Mucosa of descending colon (tissue), 3 donors: ENCODE measurements at places on chromosomes 6 and 20. TPM values are rescaled to one million over a fixed set of nuclear protein-coding genes. Genes with fewer than 3 reads are reported as not detected.

Gene SIRPD
- total RNA-seq = not detected

Gene RHAG
- total RNA-seq = not detected

Gene GABRR1
- not detected for total RNA-seq

Gene ULBP1
- total RNA-seq = not detected

Gene SLC17A9
- 4.8 TPM for total RNA-seq

Gene PROKR2
- not detected for total RNA-seq

DNA sequence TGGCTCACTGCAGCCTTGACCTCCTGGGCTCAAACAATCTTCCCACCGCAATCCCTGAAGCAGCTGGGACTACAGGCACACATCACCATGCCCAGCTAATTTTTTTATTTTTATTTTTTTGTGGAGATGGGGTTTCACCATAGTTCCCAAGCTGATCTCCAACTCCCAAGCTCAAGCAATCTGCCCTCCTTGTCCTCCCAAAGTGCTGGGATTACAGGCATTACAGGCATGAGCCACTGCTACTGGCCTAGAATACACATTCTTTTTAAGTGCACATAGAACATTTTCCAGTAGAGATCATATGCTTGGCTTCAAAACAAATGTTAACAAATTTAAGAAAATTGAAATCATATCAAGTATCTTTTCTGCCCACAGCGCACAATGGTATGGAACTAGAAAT lies 176.8 kb upstream of the MARCKS start:
- no peak for DNase-seq

DNA sequence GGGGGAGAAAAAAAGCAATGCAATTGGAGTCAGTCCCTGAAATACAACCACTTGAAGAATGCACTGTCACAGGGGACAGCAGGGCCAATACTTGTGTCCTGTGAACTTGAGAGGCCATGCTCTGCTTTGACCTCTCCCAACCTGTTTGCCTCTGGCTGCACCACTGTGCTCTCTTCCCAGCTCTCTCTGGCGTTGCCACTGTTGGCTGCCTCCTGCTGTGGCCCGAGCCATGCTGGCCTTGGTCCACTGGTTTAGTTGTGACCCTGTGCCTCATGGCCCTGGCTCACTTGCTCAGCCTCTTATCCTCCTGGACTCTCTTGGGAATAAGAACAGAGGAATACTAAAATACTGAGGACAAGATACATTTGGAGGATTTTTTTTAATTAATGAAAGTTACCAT lies 14.5 kb upstream of the FBXO30 start:
- no peak for DNase-seq

GRCh38 chr6:115203381-115203780 lies 857.3 kb downstream of the FRK start:
- DNase-seq = no peak

DNA sequence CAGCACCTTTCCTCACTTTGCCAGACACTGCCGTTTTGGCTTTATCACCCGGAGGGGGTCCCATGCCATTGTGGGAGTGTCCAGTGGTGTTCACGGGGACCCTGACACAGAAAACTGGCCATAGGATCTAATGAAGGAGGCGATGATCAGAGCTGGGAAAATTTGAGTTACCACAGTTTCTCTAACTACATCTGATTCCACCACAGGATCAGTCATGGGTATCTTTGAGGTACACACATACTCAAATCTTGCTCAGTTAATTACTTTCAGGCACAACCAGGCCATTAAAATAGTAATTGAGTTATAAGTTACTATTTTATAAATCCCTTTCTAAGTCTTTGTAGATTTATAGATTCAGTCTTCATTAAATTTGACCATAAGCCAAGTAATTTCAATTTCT lies 215.1 kb downstream of the PRL start:
- no peak for DNase-seq

- no peak for DNase-seq
These were observed 6.7 kb downstream of the RGS19 start for GRCh38 chr20:64072498-64073063.

GRCh38 chr20:11814267-11814666 lies 103.4 kb upstream of the BTBD3 start:
- DNase-seq = no peak

DNA sequence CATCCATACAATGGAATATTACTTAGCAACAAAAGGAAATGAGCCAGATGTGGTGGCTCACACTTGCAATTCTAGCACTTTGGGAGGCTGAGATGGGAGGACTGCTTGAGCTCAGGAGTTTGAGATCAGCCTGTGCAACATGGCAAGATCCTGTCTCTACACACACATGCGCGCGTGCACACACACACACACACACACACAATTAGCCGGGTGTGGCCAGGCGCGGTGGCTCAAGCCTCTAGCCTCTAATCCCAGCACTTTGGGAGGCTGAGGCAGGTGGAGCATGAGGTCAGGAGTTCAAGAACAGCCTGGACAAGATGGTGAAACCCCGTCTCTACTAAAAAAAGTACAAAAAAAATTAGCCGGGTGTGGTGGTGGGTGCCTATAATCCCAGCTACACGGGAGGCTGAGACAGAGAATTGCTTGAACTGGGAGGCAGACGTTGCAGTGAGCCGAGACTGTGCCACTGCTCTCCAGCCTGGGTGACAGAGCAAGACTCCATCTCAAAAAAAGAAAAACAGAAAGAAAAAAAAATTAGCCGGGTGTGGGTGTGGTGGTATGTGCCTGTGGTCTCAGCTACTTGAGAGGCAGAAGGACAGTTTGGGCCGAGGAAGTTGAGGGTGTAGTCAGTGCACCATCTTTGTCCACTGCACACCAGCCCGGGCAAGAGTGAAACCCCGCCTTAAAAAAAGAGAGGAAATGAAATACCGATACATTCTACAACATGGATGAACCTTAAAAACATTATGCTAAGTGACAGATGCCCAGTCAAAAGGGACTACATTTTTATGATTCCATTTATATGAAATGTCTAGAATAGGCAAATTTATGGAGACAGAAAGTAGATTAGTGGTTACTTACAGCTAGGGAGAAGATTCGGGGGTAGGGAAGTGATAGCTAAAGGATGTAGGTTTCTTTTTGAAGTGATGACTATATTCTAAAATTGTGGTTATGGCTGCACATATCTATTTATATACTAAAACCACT lies 52.5 kb downstream of the RBL1 start:
- no peak for DNase-seq

DNA sequence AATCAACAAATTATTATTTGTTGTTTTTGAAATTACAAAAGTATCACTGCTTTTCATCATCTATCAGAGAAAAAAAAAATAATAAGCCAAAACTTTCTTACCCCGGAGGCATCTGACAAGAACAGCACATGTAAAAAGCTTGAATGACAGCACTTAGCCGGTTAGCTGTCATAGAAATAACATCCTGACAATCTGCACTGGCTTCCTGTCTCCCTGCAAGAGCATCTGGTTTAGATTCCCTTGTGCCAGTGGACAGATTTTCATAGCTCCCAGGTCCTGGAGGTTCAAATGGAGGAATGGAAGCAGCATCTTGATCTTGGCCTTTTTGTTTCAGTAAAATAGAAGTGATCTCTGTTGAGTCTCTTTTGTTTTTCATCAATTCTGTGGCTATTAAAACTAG lies 74.8 kb downstream of the HACE1 start:
- DNase-seq = no peak

GRCh38 chr6:143176090-143177021 lies 115.7 kb downstream of the AIG1 start:
- DNase-seq = no peak

- DNase-seq = no peak
These were observed 153.3 kb downstream of the PKHD1 start for GRCh38 chr6:51934098-51934497.
